ENCODE measurements at places on chromosomes 2 and 18.

GRCh38 chr2:241217320-241218031 lies 29.0 kb downstream of the ANO7 start:
- DNase-seq = peak; percentile 90

- no peak for DNase-seq
Measured at GRCh38 chr2:59389240-59389639, 1148.1 kb upstream of the FANCL start.

DNA sequence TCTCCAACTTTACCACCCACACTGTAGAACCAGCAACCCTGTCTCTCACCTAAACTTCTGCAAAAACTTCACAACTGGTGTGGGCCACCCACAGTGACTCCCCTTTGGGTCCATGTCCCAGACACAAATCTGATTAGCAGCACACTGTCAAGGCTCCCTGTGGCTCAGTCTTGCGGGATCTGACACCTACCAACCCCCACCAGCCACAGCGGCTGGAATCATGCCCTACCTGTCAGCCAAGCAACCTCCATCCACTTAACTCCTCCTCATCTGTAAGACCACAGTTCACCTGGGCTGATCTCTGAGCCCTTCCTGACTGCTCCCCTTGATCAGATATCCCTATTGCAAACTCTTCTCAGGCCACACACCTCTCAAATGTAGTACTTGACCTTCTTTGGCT lies 14.6 kb downstream of the TCF4 start:
- DNase-seq = no peak

DNA sequence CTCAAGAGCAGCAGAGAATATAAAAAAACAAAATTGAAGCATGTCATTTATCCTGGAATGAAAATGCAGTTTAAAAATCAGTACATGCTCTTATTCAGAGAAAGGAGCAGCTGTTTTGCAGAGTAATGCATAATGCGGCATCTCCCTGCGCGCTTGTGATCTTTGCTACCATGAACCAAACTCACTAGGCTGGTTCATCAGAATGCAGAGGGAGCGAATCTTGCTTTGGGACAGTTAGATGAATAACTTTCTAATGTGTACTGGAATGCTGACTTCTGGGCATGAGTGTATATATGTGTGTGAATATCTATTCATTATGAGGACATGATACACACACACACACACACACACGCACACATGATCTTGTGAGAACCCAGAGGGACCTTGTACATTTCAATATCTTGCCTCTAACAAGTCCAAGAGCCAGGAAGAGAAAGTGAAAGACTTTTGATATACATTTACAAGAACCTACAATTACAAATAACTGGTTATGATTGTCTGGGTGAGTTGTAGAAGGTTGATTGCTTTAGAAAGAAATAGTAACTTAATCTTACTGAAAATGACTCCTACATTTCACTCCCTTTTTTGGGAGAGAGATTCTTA lies 54.1 kb upstream of the THOC1 start:
- DNase-seq = no peak

- no peak for DNase-seq
Measured at GRCh38 chr2:32962690-32963089, 15.9 kb downstream of the LTBP1 start.

GRCh38 chr2:221529943-221530652 lies 42.0 kb downstream of the EPHA4 start:
- DNase-seq = no peak

GRCh38 chr2:75053484-75054112 lies 95.2 kb downstream of the POLE4 start:
- DNase-seq = peak; percentile 79

DNA sequence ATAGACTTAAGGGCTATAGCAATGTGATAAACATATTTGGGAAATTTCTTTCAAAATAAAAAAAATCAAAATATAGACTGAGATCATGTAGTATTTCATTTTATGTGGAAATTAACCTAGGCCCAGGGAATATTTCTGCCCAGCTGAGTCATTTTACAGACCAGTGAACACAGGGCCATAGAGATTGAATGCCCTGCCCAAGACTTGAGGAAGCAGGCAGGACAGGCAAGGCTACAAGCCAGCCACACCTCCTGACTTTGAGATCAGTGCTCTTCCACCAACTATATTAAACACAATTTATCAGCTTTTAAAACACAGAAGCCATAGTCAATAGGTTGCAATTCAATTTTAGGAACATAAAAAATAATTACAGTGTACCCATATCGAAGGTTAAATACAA lies 12.9 kb downstream of the CCDC148 start:
- no peak for DNase-seq

- DNase-seq = no peak
Measured at GRCh38 chr2:75035444-75036353, 77.3 kb downstream of the POLE4 start.

DNA sequence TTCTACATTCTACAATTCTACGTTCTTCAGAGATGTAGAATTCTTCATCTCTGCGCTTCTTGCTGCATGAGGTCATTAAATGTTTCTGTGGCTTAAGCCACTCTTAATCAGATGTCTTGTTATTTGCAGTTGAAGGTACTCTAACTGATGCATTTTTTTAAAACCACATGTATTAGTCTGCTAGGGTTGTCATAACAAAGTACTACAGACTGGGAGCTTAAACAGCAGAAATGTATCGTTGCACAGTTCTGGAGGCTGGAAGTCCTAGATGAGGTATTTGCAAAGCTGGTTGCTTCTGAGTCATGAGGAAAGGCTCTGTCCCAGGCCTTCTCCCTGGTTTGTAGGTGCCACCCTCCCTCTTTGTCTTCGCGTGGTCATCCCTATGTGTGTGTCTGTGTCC lies 176.3 kb upstream of the GLI2 start:
- DNase-seq = no peak

DNA sequence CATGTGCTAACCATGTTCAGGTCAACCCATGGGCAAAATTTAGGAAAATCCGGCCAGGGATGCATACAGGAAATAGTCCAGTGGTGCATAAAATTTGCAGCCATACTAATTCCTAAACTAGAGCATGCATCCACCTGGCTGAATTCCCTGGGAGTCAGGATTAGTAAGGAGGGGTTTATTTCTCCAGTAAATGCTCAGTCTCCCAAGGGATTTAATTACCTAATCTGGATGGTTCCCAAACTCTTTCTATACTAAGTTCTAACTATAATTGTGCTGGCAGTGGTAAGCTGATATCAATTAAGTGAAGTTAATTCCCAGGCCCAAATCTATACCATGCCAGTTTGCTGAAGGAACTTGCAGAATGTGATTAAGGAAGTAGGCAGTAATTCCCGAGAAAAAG lies 26.2 kb upstream of the EVA1A start:
- DNase-seq = no peak

- no peak for DNase-seq
Measured at GRCh38 chr2:176553685-176554100, 284.5 kb downstream of the MTX2 start.

DNA sequence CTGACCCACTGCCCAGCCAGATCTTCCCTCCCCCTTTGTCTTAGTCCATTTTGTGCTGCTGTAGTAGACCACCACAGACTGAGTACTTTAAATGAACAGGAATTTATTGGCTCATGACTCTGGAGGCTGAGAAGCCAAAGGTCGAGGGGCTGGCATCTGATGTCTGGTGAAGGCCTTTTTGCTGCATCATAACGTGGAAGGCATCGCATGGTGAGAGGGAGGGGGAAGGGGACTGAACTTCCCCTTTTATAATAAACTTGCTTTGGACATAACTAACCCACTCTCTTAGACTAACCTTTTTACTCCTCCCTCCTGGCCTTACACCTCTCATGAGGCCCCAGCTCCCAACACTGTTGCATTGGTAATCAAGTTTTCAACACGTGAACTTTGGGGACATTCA lies 83.8 kb downstream of the MAP4K4 start:
- DNase-seq = peak; percentile 78

- DNase-seq = no peak
Measured at GRCh38 chr2:60861736-60862135, 19.6 kb upstream of the REL start.

GRCh38 chr2:139790136-139790535 lies 1009.9 kb upstream of the NXPH2 start:
- DNase-seq = no peak

All from islet precursor cell (in vitro differentiated cells).